GM12878 (cell line): ENCODE measurements at places on chromosomes 2 and 18.

DNA sequence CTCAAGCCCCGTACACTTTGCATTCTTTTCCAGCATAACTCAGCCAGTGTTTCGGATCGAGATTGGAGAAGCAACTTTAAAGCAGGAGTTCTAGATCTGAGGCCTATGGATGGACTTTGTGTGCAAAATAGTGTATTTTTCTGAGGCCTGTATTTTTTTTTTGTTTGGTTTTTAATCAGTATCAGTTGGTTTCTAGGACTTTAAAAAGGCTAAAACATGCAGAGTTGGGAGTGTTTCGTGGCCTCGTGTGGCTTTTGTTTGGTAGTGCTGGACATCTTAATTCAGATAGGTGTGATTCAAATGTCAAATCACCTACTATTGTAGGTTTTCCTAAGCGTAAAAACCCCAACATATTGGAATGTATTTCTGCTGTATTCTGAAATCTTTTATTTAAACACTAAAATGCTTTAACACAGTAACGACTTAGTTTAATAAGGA lies 282 bp upstream of the PUS10 start:
- no peaks in the 10 kb centered on the region for H3K27me3 ChIP-seq
- no peaks in the 10 kb centered on the region for H3K4me1 ChIP-seq

GRCh38 chr2:105721991-105722511 lies 22.7 kb upstream of the NCK2 start:
- H3K4me1 ChIP-seq: no peaks in the 10 kb centered on the region
- no peaks in the 10 kb centered on the region for H3K36me3 ChIP-seq
- DNase-seq: no peak

- no peak overlapping the region for H3K4me3 ChIP-seq
- no peaks in the 10 kb centered on the region for H3K36me3 ChIP-seq
Observed at GRCh38 chr2:71596011-71596410, 142.7 kb downstream of the DYSF start.

DNA sequence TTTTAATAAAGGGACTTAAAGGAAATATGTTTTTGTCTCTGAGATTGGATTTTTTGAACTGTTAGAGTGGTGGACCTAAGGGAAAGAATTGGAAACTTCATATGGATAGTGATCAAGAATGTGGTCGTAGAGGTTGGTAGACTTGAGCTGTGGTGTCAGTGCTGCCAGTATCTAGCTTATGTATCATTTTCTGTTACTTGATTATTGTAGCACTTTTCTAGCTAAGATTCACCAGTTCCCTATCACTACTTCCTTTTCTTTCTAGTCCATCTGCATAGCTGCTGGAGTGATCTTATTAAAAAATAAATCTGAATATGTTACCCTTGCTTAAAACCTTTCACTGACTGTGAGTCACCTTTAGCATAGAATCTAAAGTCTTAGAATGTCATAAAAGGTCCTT lies 6.0 kb downstream of the ACVR2A start:
- no peaks in the 10 kb centered on the region for H3K27me3 ChIP-seq
- H3K27ac ChIP-seq: no peak overlapping the region
- no peak for DNase-seq
- no peak overlapping the region for H3K4me3 ChIP-seq

- H3K27me3 ChIP-seq: no peaks in the 10 kb centered on the region; the same call in 1 of the 2 replicates
- H3K4me1 ChIP-seq: peaks cover 3% of the 10 kb centered on the region; the same call in 1 of the 2 replicates
Observed at GRCh38 chr18:3409811-3410210, 40.2 kb upstream of the TGIF1 start.

DNA sequence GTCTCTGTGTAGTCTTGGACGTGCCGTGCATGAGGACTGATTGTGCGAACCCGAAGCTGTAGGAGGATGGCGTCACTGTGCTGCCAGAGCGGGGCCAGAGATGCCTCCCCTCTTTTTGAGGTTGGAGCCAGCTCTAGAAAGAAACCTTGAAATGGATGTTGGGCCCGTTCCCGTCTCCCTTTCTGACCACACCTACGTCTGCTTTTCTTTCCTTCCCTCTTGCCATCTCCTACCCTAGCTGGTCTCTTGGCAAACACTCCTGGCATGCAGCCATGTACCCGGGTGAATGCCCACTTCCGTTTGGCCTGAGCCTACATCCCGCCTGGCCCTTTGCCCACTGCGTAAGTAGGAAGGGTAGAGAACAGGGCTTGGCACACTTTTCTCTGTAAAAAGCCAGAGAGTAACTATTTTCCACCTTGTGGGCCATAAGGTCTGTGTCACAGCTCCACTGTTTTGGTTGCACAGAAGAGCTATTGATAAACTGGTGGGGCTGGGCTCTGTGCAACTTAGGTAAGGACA lies 37.4 kb downstream of the SH3BP4 start:
- no peaks in the 10 kb centered on the region for H3K4me1 ChIP-seq
- H3K27ac ChIP-seq: no peak overlapping the region
- DNase-seq: no peak
- H3K36me3 ChIP-seq: no peaks in the 10 kb centered on the region
- no peaks in the 10 kb centered on the region for H3K27me3 ChIP-seq
